ENCODE measurements at places on chromosomes 2 and 18.

GRCh38 chr2:241865957-241866789 is 3.4 kb upstream of the RTP5 start:
- DNase-seq: no peak

GRCh38 chr18:13137670-13138419 is 80.7 kb upstream of the LDLRAD4 start:
- peak; percentile 79 for DNase-seq

GRCh38 chr2:36360063-36360462 is 4.5 kb downstream of the CRIM1 start:
- DNase-seq: no peak

GRCh38 chr18:8480506-8481328 is 128.5 kb upstream of the RAB12 start:
- no peak for DNase-seq

- DNase-seq: peak; percentile 57
These were observed 834 bp upstream of the BUB1 start for GRCh38 chr2:110678457-110679336.

DNA sequence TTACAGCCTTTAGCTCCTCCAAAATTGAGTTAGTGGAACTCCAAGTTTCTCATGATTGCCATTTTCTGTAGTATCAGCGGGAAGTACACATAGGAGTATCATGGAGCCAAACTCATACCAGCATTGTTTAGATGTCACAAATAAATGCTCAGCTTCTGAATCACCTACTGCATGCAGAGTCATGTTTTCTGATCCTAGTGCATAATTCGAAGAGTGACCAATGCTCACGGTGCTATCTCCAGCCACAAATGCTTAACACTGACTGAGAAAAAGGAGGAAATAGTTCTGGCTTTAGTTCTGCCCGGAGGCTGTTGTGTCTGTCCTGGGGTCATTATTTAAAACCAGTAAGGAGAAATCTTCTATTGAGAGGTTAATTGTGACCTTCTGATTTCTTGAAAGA is 45.4 kb upstream of the LRATD1 start:
- no peak for DNase-seq

GRCh38 chr2:205511221-205511620 is 171.1 kb upstream of the NRP2 start:
- DNase-seq: no peak

GRCh38 chr2:30445266-30445821 is 1.7 kb upstream of the LCLAT1 start:
- no peak for DNase-seq

GRCh38 chr2:143632751-143633374 is 503.6 kb downstream of the ARHGAP15 start:
- no peak for DNase-seq

DNA sequence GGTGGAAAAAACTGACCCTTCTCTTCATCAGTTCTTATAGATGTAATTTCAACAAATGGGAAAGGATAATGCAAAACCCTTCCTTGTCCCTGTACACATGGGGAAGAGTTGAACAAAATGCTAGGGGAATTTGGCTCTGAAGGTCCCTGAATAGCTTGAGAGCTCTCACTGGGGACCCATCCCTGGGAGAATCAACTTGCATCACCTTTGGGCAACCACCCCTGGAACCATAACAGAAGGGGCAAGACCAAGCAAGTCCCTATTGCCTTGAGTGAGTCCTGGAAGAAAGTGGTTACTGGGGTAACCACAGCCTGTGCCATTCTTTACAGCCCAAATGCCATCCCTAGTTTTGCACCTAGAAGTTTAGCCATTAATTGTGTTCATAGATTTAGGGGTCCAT is 52.2 kb upstream of the B3GNT2 start:
- no peak for DNase-seq

GRCh38 chr2:222982909-222983265 is 69.1 kb upstream of the KCNE4 start:
- no peak for DNase-seq

GRCh38 chr2:191748059-191748461 is 70.1 kb downstream of the NABP1 start:
- no peak for DNase-seq

DNA sequence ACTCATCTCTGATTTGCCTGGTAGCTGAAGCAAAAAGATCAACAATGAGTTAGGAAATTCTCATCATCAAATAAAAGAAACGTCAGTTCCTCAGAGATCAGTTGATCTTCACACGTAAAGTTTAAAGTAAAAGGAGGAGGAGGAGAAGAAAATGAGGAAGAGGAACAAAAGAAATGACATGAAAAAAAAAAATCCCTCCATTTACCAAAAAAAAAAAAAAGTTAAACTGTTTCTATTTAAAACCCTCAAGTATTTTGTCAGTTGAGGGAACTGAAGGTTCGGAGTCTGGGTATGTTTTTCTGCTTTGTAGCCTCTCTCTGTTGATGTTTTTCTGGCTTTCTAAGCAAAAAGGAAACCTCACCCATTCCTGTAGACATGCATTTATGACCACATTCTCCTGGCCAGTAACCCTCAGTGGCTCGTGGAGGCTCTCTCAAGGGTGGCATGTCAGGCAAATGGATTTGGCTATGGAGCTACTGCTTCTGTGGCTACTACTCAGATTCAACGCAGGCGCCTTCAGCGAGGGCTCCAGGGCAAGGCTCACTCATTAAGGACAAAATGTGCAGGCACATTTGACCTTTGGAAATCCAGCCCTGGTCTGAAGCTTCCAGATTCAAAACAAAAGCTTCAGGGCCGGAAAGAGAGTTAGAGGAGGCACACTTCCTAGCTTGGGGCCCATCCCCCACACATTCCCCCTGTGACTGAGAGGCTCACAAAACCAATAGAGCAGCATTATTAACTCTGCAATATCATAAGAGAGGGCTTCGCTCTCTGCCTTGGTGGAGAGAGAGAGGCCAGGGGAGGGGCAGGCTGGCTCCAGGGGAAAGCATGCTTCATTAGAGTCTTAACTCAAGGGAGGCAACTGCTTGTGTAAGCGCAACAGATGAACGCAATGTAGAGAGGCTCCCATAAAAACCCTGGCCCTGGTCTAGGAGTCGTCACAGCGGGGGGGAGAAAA is 22.3 kb downstream of the KLF7 start:
- peak; percentile 82 for DNase-seq

DNA sequence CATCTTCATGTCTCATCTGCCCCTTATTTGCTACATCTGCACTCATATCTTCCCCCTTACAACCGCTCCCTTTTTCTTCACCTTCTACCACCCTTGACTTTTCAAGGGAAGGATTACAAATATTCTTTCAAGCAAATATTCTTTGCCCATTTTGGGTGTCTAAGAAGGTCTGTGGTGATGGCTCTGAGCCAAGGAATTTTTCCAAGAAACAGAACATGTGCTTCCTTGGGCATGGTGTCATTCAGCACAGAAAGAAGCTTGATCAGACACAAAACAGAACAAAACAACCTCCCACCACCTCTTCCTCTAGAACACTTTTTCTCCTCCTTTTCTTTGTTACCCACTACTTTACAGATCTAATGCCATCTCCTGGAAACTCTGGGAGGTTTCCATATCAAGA is 313.7 kb downstream of the SATB2 start:
- DNase-seq: no peak

DNA sequence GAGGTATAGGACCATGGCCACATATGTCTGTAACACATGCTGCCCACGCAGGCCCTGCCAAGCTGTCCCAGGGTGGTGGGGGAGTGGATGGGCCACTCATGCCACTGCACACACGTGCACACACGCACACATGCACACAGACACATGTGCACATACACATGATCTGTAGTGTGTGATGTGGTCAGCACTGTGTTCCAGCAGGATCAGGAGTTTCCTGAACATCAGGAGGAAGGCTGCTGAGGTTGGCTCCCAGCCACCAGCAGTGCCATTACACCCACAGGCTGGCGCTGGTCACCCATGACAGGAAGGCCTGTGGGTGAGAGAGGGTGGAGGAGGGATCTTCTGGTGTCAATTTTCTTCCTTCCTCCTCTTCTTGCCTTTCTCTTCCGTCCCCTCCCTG is 44.7 kb downstream of the POMC start:
- no peak for DNase-seq

DNA sequence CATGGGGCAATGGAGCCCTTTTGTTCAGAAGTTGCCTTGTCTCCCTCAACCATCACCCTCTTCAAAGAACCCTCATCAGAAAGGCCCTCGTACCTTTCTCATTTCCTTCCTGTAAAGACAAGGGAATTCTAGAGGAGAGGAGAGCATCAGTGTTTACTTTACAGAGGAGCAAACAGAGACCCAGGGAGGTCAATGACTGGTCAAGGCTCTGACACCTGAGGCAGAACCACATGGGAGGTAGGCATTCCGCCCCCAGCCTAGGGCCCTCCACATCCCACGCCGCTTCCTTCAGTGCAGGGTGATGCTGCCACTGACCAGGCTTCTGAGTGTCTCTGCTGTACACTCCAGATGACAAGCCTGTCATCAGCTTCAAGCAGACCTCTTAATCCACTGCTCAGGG is 104.7 kb downstream of the NRP2 start:
- no peak for DNase-seq

GRCh38 chr2:71937396-71937795 is 210.3 kb downstream of the CYP26B1 start:
- DNase-seq: no peak

DNA sequence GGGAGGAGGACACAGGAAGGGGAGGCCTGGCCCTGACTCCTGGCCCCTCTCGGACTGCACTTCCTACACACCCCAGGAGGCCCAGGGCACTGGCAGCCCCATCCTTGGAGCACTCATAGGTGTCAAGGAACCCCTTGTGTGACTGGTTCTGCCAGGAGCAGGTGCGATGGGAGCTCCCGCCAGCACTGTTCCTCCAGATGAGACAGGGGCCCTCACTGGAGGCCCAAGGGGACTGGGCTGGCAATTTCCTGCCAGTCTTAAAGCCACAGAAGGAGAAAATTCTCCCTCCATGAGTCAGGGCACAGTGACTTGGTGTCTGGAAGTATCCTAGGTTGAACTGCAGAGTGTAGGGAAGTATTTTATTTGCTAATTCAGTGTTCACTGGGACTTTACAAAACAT is 42.8 kb upstream of the MAL start:
- peak; percentile 24 for DNase-seq

- no peak for DNase-seq
These were observed 79.2 kb upstream of the EPC2 start for GRCh38 chr2:148565272-148565894.

- no peak for DNase-seq
These were observed 337.4 kb upstream of the SLC14A2 start for GRCh38 chr18:45277908-45278307.

DNA sequence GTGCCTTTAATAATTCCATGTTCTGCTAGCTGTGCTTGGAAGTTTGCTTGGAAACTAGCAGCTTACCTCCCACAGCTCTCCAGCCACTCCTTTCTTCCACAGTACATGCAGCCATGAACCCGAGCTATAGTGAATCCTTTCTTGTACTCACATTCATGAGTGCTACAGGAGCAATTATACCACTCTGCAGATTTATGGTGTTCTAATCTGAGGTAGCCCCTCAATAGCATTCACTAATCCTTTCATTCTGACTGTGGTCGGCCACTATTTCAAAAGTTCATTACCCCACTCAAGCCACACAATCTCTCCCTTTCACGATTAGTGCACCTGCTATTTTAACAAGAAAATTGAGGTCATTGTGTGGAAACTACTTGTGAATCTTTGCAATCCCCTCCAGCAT is 53.2 kb downstream of the CSRNP3 start:
- no peak for DNase-seq

GRCh38 chr2:28074137-28074536 is 183.6 kb downstream of the BABAM2 start:
- no peak for DNase-seq

DNA sequence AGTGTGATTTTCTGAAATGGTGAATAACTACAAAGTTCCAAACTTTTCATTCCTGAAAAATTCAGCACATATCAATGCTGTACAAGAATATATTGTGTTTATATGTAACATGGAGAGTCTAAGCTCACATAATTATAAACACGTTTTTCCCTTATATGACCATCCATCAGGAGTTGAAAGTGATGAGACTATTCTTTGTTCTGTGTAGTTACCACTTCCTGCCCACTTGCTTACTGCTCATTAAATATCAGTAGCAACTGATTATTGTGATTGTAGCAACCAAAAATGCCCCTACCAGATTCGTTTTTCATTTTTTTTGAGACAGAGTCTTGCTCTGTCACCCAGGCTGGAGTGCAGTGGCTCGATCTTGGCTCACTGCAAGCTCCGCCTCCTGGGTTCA is 30.8 kb downstream of the OTX1 start:
- no peak for DNase-seq

- no peak for DNase-seq
These were observed 213.8 kb downstream of the MYO3B start for GRCh38 chr2:170391697-170392096.

DNA sequence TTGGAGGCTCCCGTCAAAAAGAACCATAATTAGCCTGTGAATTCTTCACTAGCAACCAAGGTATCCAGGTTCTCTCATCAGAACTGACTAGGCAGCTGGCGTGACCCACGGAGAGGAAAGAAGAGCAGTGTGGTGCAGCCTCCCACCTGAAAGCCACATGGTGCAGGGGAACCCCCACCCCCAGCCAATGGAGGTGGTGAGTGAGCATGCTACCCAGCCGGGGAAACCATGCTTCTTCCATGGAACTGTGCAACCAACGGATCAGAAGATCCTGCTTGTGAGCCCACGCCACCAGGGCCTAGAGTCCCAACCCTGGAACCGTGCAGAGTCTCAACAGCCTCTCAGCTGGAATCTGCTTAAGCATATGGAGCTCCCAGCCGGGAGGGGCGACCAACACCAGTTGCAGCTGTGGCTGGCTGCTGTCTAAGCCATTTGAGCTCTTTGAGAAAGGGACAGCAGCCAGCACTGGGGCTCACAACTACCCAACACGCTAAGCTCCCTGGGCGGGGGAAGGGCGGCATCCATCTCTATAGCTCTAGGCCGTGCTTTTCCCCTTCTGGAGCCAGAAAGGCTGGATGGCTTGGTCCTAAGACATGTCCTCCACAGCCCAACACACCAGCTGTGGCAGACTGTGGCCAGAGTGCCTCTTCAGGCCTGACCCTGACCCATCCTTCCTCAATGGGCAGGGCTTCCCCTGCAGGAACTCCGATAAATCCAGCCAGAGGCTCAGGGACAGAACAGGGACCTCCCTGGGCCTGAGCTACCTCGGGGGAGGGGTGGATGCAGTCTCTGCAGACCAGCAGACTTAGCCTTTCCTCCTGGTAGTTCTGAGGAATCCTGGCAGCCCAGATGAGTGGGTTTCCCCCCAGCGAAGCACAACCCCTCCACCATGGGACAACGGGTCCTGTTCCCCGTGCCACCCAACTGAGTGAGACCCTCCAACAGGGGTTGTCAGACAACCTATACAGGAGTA is 151.4 kb upstream of the NXPH2 start:
- DNase-seq: no peak

- no peak for DNase-seq
These were observed 574.7 kb upstream of the SLC8A1 start for GRCh38 chr2:41026613-41027012.

DNA sequence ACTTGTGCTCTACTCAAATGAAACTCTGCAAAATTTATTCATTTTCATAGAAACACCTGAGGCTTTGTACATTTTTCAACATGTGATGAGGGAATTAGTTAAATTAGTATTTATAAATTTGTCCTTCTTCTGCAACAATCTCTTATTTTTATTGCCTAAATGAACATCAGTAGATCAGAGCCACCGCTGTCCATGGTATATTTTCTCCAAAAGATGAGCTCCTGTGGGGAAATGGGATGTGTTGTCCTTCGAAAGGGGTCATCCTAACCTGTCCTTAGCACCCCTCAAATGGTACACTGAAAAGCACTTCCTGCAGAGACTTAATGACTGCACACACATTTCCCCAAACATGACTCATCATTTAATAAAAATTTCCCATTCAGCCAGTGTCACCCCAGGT is 714.6 kb downstream of the MBD2 start:
- no peak for DNase-seq

All from Peyer's patch (tissue), 4 donors.